ENCODE measurements at places on chromosomes 12 and 14.
A peak's percentile ranks its signal among the peaks of the same experiment; 100 is the strongest.

DNA sequence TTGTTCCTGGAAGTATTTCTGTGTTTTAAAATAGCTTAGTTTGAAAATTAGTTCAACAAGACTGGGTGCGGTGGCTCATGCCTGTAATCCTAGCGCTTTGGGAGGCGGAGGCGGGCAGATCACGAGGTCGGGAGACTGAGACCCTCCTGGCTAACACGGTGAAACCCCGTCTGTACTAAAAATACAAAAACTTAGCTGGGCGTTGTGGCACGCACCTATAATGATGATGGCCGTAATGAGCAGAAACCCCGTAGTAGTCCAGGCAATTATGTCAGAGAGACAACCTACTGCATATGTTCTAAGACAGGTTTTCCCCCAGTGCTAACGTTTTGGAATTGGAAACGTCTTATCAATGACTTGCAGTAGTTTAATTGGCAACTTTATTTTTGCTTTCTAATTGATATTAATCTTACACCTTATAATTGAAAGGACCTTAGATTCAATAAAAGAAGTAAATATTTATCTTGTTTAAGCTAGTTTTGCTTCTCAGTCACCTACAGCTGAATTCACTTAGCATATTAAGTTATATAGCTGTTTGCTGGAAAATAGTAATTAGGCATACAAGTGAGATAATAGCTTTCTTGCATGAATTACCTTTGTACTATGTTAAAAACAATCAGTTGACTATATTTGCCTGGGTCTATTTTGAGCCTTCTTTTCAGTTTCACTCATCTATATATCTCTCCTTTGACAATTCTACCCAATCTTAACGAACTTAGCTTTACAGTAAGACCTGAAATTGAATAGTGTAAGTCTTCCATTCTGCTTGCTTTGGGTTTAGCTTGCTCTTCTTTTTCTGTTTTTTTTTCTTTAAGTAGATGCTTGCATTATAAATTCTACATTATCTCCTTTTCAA is 15.6 kb downstream of the CLECL1 start:
- DNase-seq = no peak

DNA sequence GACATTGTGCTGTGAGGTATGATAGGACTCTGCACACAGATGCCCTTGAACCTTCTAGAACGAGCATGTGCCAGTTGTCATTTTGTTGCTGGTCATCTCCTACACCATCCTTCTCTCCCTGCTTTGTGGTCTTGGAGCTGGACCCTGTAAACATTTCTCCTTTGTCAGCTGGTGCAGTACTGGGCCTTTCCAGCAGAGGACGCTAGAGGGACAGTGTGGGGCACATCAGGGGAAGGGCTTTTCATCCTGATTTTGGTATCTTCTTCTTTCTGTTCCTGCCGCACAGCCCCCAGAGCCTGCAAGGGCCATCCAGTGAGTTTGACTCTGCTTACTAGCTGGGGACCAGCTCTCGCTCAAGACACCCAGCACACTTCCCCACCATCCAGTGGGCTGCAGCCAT is 484.6 kb downstream of the AACS start:
- DNase-seq = peak; percentile 92

- DNase-seq = no peak
These were observed 69.8 kb upstream of the PYGL start for GRCh38 chr14:51014086-51014485.

DNA sequence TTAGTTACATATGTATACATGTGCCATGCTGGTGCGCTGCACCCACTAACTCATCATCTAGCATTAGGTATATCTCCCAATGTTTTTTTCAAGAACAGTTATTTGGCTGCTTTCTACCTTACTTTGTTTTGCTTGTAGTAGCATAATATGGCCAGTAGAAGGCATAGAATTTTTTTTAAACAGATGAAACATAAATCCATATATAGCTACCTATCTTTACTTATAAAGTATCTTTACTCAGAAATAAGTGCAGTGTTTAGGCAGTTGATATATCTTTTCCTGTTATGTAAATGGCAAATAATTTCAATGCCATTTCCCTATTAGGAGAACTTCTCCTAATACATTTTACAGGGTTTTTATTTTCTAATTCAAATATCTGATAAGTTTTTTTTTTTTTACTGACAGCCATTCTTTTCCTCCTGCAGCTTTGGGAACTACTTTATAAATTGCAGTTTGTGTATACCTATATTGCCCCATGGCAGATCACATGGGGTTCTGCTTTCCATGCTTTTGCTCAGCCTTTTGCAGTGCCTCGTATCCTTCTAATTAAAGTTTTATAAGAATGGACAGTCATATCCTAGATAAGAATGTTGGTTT is 143.1 kb downstream of the PCNX1 start:
- no peak for DNase-seq

DNA sequence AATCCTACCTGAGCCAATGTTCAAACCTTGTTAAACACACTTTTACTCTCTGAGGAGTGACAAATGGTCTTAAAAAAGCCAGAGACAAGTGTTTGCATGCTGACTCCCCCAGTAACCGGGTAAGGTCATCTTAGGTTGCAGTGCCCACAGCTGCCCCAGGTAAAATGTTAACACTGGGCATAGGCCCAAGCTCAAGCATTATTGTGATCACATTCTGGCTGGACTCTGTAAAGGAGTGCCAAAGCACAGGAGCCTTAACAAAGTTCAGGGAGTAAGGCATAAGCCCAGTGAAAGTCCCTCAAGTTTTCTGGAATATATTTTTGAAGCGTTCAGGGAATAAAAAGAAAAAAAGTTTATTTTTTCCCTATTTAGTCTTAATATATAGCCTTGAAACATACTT is 8.6 kb downstream of the EDDM3A start:
- no peak for DNase-seq

- no peak for DNase-seq
These were observed 105.1 kb downstream of the GCH1 start for GRCh38 chr14:54797556-54797955.

DNA sequence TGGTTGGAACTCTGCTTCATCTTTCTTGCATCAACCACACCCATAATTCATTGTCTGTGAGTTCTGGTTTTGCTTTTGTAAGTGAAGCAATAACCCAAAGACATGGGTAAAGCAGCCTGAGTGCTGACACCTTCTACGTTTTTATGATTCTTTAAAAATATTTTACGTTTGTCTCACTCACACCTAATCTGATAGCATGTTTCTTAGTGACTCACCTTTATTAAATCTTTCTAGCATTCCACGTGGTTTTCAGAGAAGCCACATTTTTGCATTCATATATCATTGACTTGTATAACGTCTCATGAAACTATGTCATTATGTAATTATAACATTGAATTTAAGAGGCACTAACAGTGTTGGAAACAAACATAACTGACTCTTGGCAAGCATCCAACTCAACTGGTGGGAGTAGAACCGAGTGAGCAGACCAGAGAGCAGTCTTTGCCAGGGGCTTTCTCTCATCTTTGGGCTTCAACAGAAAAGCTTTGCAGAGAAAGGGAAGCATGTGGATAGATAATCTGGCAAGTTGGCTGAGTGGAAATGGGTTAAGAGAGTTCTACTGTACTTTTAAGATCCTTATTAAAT is 118.8 kb downstream of the TPH2 start:
- no peak for DNase-seq

GRCh38 chr12:75257510-75257909 is 47.9 kb upstream of the KCNC2 start:
- no peak for DNase-seq

DNA sequence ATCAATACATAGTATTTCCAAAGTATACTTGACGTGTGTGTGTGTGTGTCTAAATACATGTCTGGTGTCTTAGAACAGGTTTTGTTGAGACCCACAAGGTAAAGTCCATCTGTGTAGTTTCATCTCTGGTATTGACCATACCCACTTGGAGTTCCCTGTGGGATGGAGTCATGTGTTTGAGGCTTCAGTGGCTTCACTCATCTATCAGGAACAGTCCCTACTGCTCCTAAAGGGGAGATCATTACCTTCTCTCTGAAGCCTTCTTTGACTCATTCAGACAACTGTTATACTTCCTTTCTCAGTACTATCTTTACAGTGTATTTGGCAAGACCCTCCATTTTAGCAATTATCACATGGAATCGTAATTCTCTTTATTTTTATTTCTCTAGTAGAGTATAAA is 14.2 kb downstream of the RAB21 start:
- DNase-seq = no peak

GRCh38 chr12:11813438-11813813 is 164.0 kb downstream of the ETV6 start:
- no peak for DNase-seq

GRCh38 chr12:120283318-120283717 is 8.4 kb downstream of the RNU4-2 start:
- DNase-seq = peak; percentile 81

DNA sequence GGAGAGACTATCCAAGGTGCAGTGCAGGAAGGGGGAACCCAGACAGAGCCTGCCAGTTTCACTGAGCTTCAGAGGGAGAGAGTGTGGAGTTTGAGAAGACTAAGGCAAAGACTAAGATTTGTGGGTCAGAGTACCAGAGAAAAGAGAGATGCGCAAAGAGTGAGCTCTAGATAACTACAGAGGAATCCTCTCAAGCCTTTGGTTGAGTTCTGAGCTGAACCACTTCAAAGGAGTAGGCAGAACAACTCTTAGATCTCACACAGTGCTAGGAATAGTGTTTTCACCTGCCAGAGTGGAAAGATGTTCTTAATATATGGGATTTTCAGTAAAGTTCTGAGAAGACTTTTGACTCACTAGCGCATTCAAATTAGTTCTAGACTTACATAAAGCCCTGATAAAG is 10.7 kb upstream of the M6PR start:
- DNase-seq = no peak

GRCh38 chr12:84842406-84843013 is 70.1 kb downstream of the SLC6A15 start:
- no peak for DNase-seq

DNA sequence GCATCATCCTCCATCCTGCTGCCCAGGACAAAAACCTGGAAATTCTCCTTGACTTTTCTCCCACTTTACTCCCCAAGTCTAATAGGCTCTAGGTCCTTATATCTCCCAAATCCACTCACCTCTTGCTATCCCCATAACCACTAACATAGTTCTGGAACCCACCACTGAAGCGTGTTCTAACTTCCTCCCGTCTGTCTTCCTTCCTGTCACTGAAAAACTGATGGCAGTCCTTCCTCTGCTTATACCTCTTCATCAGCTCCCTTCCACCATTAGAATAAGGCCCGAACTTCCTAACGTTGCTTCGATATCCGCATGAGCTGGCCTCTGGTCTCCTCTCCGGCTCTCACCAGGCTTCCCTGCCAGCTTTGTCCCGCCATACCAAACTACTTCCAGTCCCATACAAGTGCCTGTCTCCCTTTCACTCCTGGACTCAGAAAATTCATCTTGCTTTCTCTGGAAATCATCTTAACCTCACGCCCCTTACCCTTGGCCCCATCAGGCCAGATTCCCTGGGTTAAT is 63.0 kb upstream of the BCL2L14 start:
- peak; percentile 49 for DNase-seq

- DNase-seq = no peak
These were observed 196.3 kb downstream of the NPAS3 start for GRCh38 chr14:33134975-33135374.

- DNase-seq = no peak
These were observed 27.6 kb downstream of the GALNT4 start for GRCh38 chr12:89497005-89497404.

GRCh38 chr12:118827606-118828005 is 153.7 kb upstream of the SRRM4 start:
- DNase-seq = no peak

DNA sequence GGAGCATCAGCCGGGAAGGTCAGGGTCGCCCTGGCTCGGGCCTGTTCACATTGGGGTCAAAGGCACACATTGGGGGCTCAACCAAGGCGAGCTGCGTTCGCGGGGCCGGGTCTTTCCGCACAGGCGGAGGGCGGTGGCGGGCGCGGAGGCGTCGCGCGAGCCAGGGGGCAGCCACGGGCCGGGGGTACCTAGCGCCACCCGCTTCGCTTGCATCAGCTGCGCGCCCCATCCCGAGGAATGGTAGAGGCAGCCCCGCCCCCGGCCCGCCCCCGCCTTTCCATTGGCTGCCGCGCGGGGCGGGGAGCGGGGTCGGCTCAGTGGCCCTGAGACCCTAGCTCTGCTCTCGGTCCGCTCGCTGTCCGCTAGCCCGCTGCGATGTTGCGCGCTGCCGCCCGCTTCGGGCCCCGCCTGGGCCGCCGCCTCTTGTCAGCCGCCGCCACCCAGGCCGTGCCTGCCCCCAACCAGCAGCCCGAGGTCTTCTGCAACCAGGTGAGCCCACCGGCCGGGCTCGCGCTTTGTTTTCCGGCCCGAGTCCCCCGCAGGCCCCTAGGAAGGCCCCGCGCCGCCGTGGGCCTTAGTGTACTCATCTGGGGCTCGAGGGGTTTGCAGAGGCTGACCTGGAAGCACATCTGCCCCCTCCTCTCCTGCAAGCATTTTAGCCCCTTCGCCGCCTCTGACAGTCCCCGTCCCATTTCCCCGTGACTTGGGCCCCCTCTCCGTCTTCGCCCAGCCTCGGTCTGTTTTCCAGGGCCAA is at the start of gene ALDH2:
Gene ALDH2 (plus strand): TSS at position 326 of the 754 bp plus-strand sequence. CDS start 50 bp downstream, at position 376.
- peak; percentile 98 for DNase-seq

- peak; percentile 91 for DNase-seq
These were observed 407 bp downstream of the HEATR5A start for GRCh38 chr14:31419967-31420318.

DNA sequence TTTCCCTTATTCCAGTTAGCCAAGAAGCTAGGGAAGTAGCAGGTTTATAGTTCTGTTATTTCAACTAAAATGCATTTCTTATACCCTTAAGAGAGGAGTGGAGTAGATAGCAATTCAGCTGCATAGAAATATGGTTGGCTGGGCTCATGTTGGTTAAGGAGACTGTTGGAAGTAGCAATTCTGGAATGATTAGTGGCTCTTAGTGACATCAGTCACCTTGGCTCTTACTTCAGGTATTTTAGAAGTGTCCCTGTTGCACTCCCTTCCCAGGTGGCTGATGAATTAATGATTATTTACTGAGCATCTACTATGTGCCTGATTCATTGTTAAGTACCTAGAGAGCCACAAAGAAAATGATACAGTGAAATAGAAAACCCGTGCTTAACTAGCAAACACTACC is 128.1 kb downstream of the MGST1 start:
- no peak for DNase-seq

DNA sequence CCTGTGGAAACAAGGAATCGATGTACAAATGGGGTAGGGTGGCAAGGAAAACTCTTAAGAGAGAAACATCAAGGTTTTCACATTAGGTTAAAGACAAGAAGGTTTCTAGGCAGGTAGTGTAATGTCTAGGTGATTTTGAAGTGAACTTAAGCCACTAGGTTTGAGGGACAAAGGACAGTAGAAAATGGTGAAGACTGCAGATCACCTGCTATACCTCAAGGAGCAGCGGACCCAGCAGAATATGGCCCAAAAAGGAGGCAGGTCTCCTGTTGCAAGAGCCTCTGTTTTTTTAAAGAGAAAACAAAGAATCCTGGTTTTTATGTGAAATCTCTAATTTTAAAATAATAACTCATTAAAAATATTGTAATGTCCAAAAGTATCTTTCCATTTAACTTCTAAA is 178.1 kb downstream of the ACSS3 start:
- peak; percentile 53 for DNase-seq
